Endothelial cell (in vitro differentiated cells): ENCODE measurements at places on chromosomes 3 and 15. TPM values are rescaled to one million over a fixed set of nuclear protein-coding genes. Genes with fewer than 3 reads are reported as not detected.

CLRN1 gene
- total RNA-seq = not detected

LSM3 gene
- 14.7 TPM for total RNA-seq

PPP2R3A gene
- 19.3 TPM for total RNA-seq

DNA sequence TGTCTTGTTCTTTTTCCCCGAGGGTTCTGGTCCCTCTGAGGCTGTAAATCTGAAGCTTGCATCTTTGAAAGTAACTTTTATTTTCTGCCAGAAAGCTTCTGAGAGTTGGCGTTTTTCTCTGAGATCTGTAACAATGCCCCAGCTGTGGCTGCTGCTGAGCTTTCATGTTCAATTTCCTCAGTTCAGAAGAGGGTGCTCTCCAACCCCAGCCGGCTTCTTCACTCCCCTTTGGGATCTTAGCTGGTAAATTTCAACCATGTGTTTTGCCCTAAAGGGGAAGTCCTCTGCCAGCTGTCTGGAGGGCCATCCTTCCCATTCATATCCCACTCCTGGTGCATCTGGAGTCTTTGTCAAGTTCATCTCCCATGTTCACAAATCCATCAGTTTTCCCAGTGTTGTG, 18.3 kb upstream of the CFAP100 start:
- DNase-seq = no peak

DNA sequence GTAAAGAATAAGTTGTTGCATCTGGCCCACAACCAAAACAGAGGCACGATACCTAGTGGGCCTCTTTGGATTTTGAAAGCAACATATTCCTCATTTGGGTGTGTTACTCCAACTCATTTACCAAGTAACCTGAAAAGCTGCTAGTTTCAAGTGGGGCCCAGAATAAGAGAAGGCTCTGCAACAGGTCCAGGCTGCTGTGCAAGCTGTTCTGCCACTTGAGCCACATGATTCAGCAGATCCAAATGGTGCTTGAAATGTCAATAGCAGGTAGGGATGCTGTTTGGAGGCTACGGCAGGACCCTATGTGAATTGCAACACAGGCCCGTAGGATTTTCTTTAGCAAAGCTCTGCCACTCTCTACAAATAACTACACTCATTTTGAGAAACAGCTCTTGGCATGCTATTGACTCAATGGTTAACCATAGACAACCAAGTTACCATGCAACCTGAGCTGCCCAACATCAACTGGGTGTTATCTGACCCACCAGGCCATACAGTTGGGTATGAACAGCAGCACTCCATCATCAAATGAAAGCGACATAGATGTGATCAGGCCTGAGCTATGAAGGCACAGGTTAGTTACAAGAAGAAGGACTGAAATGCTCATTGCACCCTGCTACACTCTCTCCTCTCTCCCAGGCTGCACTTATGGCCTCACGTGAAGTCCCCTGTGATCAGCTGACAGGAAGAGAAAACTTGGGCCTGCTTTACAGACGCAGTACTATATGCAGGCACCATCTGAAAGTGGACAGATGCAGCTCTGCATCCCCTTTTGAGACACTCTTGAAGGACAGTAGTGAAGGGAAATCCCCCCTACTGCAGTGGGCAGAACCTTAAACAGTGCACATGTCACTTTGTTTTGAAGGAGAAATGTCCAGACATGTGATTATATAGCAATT, 9.5 kb upstream of the MCF2L2 start:
- DNase-seq = no peak

DNA sequence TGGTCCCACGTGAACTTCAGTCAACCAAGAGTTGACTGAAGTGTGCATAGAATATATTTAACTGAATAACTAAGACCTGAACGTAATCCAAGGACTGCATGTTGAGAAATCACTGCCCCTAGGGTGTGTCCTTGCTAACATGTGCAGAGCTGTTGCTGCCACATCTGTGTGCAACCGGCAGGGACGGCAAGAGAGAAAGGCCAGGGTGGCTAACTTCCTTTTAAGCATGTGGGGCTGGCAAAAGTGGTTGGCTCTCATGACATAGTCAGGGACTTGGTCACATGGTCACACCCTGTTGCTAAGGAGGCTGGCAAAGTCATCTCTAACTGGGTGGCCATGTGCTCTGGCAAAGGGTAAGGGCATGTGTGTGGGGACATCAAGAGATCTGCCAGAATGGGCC, 52.4 kb downstream of the GASK1A start:
- DNase-seq = no peak

DNA sequence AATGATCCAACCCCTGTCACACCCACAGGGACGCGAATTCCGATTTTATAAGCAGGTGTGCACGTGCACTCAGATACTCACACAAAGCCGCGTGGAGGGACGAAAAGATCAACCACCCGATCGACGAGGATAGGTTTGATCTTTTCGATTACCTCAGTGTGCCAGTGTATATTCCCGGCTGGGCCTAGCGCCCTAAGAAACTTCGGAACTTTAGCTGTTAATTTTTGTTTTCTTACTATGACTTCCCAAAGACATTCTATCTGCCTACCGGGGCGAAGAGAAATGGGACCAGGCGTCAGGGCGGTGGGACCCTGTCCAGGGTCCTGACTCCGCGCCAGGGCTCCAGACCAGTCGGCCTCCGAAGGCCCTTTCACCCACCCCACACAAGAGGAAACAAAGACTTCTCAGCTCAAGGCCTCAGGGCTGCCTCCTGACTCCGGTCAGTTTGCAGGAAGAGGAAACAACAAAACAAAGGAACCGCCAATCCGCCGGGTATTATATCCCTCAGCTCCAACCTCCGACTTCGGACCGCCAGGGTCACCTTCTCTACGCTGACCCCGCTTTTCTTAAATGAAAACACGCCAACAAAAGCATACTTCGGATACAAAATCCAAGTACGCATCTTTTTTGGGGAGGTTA, 6.8 kb downstream of the ONECUT1 start:
- peak; percentile 83 for DNase-seq

DNA sequence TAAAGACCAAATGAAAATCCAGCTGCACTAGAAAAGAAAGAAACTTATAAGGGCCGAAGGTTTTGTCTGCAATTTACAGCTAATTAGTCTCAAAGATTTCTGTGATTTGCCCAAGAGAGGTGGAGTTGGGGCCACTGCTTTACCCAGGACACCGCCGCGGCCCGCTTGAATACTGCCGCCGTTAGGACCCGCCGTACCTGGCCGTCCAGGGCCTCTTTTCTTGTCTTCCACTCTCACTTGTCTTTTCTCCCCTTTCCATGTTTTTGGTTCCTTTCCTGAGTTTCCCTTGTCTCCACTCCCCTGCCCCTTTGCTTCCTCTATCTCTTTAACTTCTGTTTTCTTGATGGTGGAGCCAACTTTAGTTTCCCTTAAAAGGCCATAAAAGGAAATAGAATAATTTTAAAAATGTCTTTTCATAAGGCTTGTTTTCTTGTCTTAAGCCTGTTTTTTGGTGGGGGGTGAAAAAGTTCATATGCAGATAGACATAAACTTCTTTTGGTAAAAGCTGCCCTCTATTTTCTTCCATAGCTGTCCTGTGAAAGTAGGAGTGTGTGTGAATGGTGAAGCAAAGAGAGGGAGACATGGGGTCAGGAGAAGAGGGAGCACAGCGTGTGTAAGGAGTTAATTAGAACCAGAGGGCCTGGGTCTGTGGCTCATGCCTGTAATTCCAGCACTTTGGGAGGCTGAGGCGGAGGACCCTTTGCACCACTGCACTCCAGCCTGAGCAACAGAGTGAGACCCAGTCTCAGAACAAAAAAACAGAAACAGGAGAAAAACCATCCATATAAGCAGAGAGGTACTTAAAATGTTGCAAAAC, 16.0 kb upstream of the CCNL1 start:
- peak; percentile 23 for DNase-seq

DNA sequence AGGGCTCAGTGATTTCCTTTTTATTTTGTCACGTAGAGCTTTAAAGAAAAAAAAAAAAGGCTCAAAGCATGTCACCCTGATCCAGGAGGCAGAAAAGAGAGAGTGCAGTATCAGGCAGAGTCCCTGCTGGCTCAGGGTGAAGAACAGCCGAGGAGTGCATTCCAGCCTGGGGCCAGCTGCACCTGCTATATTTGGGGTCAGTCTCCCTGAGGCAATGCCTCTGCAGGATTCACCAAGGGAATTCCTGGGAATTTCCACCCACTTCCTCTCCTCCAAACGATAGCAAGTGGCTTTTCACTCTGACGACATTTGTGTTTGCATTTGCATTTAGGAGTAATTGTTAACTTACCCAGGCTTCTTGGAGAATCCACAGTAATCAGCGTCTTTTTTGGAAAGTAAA, 202.9 kb upstream of the CTNNB1 start:
- no peak for DNase-seq
